ENCODE measurements at places on chromosomes 6 and 20. TPM values are rescaled to one million over a fixed set of nuclear protein-coding genes. Genes with fewer than 3 reads are reported as not detected.

SSTR4 gene
- polyA plus RNA-seq = not detected

DPPA5 gene
- not detected for polyA plus RNA-seq

HAO1 gene
- not detected for polyA plus RNA-seq

BPIFB1 gene
- not detected for polyA plus RNA-seq

ZNF184 gene
- 9.7 TPM for polyA plus RNA-seq

TDRD6 gene
- polyA plus RNA-seq = 1.1 TPM

CTAGE9 gene
- polyA plus RNA-seq = not detected

XKR7 gene
- 0.06 TPM for polyA plus RNA-seq

BACH2 gene
- 5.8 TPM for polyA plus RNA-seq

SPATS1 gene
- not detected for polyA plus RNA-seq

SMIM8 gene
- polyA plus RNA-seq = 11.4 TPM

GRCh38 chr6:137827977-137828810, 38.9 kb upstream of the TNFAIP3 start:
- no peak for DNase-seq

- peak; percentile 68 for DNase-seq
These were observed 173.1 kb downstream of the ZMYND8 start for GRCh38 chr20:47183367-47183766.

- DNase-seq = no peak
These were observed 104.3 kb upstream of the PTPRT start for GRCh38 chr20:43294031-43294430.

GRCh38 chr6:137791281-137792159, 75.5 kb upstream of the TNFAIP3 start:
- peak; percentile 45 for DNase-seq

DNA sequence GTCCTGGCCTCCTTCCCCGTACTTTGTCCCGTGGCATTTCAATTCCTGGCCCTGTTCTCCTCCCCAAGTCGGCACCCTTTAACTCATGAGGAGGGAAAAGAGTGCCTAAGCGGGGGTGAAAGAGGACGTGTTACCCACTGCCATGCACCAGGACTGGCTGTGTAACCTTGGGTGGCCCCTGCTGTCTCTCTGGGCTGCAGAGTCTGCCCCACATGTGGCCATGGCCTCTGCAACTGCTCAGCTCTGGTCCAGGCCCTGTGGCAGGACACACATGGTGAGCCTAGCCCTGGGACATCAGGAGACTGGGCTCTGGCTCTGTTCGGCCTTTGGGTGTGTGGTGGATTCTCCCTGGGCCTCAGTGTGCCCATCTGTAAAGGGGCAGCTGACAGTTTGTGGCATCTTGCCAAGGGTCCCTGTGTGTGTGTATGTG, 58.5 kb downstream of the SRC start:
- no peak for DNase-seq

GRCh38 chr20:62225820-62226635, 6.0 kb upstream of the HRH3 start:
- DNase-seq = no peak

DNA sequence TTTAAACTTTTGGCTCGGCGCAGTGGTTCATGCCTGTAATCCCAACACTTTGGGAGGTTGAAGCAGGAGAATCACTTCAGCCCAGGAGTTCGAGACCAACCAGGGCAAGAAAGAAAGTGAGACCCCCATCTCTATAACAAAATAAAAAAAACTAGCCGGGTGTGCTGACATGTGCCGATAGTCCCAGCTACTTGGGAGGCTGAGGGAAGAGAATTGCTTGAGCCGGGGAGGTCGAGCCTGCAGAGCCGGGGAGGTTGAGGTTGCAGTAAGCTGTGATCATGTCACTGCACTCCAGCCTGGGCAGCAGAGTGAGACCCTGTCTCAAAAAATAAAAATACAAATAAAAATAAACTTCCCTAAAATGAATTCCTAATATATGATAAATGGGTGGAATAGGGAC, 50.4 kb downstream of the ZMYND8 start:
- DNase-seq = no peak

- DNase-seq = peak; percentile 58
These were observed 28.3 kb downstream of the RIN2 start for GRCh38 chr20:19786311-19786710.

DNA sequence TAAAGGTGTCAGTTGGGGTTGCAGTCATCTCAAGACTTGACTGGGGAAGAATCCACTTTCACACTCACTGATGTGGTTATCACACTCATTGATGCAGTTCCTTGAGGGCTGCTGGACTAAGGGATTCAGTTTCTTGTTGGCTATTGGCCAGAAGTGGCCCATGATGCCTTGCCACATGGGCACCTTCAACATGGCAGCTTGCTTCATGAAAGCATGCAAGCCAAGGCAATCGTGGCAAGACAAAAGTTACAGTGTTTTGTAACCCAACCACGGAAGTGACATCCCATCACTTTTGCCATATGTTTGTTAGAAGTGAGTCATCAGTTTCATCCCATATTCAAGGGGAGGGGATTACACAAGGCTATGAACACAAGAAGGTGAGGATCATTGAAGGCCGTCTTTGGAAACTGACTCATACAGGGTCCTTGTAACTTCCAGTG, 3.8 kb upstream of the RANBP9 start:
- DNase-seq = no peak

DNA sequence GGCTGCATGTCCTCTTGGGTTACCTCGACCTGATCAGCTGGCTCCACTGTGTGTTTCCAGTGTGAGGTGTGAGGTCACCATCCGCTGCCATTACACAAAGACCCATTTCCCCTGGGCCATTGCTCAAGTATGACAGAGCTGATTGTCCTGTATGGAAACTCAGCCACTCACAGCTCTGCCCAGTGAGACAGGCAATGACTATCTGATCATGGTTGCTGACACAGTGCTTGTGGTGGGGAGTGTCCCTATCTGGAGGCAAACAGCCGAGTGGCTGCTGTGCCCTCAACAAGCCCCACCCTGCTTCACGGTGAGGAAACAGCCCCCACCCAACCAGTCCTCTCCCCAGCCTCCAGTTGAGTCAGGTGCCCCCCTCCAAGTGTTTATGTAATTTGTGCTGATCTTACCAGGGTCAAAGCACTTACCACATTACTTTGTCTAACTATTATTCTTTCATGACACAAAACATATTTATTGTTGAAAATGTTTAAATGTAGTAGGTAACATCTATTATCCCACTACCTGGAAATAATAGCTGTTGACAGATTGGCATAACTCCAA, 11.7 kb upstream of the MAPK13 start:
- DNase-seq = no peak

- DNase-seq = no peak
These were observed 29.5 kb upstream of the SPDEF start for GRCh38 chr6:34585512-34586061.

DNA sequence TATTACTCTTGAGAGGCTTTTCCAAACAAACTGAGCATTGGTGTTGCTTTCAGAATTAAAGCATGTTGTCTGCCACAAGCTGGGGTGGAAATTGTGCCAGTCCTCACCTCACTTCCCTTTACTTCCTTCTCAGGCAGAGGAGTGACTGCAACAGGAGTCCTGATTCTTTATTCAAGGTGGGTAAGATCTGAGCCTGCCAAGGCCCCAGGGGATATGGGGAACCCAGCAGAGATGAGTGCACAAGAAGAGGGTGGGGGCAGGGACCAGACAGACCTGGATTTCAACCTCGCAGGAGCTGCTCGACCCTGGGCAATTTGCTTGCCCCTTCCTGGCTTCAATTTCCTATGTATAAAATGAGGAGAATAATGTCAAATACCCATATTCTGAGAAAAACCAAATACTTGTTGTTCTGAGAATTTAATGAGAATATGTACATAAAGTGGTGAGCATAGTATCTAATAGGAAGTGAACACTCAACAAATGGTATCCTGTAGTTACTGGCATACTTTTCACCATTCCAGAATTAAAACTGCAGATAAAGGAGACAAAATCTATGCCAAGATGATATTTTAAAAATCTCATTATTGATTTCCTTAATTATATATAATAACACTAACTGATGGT, 17.8 kb downstream of the MAN1A1 start:
- DNase-seq = no peak

DNA sequence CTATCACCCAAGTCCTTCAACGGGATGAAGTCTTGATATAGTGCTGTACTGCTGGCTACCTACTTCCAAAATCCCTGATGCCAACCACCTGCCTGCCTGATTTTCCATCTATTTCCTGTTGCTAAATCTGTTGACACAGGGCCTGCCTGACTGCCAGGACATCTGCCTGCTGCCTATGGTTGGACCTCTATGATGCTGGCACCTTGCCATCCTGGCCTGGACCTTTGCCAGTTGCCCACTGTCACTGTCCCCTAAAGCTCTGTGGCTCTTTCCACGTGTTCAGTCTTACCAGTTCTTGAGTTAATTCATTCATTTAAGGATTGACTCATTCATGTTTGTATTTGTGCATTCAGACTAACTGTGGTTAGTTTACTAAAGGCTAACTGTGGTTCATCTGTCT, 9.2 kb upstream of the RGS17 start:
- DNase-seq = no peak

GRCh38 chr20:47335251-47336128, 21.0 kb downstream of the ZMYND8 start:
- DNase-seq = no peak

GRCh38 chr20:48769069-48769983, 58.5 kb downstream of the PREX1 start:
- DNase-seq = no peak

- peak; percentile 75 for DNase-seq
These were observed 104.6 kb upstream of the EXOC2 start for GRCh38 chr6:797479-798077.

- DNase-seq = no peak
These were observed 55.2 kb downstream of the TIAM2 start for GRCh38 chr6:155050311-155050710.

GRCh38 chr20:62010551-62011402, 54.9 kb downstream of the TAF4 start:
- peak; percentile 73 for DNase-seq

DNA sequence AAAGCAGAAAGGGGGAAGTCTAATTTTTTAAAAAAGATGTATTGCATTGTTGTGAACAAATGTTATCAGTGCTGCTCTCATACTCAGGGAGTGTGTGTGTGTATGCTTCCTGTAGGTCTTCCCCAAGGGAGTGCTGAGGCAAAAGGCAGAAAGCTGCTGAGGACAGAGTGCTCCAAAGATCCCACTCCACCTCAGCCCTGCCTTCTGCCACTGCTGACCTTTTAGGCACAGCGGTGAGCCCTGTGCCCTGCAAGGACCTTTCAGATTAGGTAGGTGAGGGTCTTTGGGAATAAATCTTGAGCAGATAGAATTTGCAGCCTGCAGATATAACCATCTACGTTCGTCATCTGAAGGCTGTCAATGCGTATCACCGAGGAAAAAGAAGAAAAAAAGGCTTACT, 756.4 kb upstream of the MMS22L start:
- no peak for DNase-seq

- no peak for DNase-seq
These were observed 53.2 kb upstream of the PLEKHG1 start for GRCh38 chr6:150546457-150546856.

DNA sequence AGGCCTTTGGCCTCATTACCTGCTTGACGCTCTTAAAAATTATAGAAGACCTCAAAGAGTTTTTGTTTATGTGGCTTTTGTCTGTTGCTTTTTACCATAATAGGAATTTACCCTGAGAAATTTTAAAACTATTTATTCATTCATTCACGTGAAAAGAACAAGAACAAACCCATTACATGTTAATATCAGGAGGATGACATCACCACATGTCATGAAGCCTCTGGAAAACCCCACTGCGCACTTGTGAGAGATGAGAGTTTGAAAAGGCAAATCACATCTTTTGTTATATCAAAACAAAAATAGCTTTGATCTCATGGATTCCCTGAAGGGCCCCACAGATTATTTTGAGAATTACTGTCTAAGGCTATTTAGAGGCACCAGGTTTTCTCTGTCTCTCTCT, 61.3 kb upstream of the EYA2 start:
- DNase-seq = no peak

GRCh38 chr6:39962831-39963230, 28.6 kb upstream of the MOCS1 start:
- peak; percentile 11 for DNase-seq

GRCh38 chr6:42689371-42689770, 33.0 kb downstream of the PRPH2 start:
- DNase-seq = no peak

- DNase-seq = no peak
These were observed 16.5 kb downstream of the ACTR5 start for GRCh38 chr20:38764567-38765318.

DNA sequence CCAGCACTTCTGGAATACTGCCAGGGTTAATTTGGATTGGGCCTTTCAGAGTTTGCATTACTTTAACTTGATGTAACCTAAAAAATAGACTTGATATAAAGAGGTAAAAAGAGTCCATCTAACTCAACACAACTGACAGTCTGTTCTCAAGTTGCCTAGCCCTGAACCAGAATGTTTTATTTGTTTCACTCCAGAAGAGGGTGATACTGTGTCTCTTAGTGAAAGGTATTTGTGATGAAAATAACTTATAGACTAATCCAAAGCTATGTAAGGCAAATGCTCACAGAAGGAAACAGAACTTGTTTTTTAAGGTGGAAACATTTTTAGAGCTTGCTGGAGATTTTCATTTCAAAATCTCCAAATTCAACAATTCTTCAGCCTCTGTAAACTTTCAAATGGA, 469.1 kb upstream of the RUNX2 start:
- DNase-seq = peak; percentile 36

Measured in muscle of leg (tissue), 16 donors.